Progenitor cell of endocrine pancreas (in vitro differentiated cells): ENCODE measurements at places on chromosomes 6 and 20. TPM values are rescaled to one million over a fixed set of nuclear protein-coding genes. Genes with fewer than 3 reads are reported as not detected.

HSPA1L gene
- total RNA-seq: 2.4 and 2.5 TPM in 2 replicates

CST4 gene
- total RNA-seq: not detected in 2 replicates

ULBP2 gene
- total RNA-seq: not detected in 2 replicates

BEND3 gene
- total RNA-seq: 22.4 and 23.6 TPM in 2 replicates

HEY2 gene
- 1.4 and 2.3 TPM in 2 replicates for total RNA-seq

DNA sequence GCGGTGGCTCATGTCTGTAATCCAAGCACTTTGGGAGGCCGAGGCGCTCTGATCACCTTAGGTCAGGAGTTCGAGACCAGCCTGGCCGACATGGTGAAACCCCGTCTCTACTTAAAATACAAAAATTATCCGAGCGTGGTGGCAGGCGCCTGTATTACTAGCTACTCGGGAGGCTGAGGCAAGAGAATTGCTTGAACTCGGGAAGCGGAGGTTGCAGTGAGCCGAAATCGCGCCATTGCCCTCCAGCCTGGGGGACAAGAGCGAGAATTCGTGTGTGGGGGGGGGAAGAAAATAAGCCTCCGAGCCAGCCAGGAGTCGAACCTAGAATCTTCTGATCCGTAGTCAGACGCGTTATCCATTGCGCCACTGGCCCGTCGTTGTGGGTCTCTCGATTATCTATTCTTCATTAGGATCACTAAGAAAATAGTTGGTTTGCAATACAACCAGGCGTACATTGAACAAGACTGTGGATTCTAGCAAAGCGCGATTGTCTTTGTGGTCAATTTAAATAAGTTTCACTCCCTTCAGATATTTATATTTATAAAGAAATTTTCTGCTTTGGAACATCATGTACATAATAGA, 33.9 kb upstream of the PRSS16 start:
- H3K27ac ChIP-seq: peak overlapping the region; percentile 78
- no peak for DNase-seq
- no peaks in the 10 kb centered on the region for H3K4me1 ChIP-seq
- peaks cover 5% of the 10 kb centered on the region for H3K36me3 ChIP-seq
- peaks cover 36% of the 10 kb centered on the region for H3K27me3 ChIP-seq
- peak overlapping the region; percentile 80 for H3K4me3 ChIP-seq

- no peak for DNase-seq
- H3K27ac ChIP-seq: no peak overlapping the region
- peaks cover 6% of the 10 kb centered on the region for H3K27me3 ChIP-seq
- H3K4me1 ChIP-seq: peaks cover 13% of the 10 kb centered on the region
Measured at GRCh38 chr6:109242029-109242428, 140.2 kb downstream of the CD164 start.

- no peak overlapping the region for H3K4me3 ChIP-seq
- H3K4me1 ChIP-seq: no peaks in the 10 kb centered on the region
- peak; percentile 65 for DNase-seq
- no peaks in the 10 kb centered on the region for H3K36me3 ChIP-seq
- peaks cover 18% of the 10 kb centered on the region for H3K27me3 ChIP-seq
Measured at GRCh38 chr6:39137245-39137644, 22.3 kb upstream of the SAYSD1 start.

DNA sequence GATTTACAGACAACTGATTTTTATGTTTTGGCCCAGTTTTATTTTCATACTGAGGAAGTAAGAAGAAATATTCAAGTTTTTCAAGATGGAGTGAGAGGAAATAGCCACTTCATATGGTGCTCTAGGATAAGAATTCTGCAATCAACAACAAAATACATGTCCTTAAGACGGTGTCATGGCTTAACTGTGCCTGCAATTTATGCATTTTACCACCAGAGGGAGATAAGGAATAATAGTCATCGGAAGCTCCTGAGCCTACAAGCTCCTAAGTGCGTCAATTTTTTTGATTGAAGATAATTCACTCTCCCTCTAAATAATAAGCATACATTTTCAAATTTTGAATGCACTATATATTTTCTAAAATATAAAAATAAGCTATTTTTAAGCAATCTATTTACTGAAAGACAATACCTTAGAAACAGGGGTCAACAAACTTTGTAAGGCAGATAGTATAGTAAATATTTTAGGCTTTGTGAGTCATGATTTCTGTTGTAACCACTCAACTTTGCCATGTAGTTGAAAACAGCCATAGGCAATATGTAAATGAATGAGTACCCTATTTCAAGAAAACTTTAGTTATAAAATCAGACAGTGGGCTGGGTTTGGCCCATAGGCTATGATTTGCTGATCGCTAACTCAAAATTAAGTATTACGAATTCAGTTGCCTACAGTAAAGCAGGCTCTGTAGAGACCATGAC, 230.9 kb upstream of the DTNBP1 start:
- no peak overlapping the region for H3K27ac ChIP-seq
- H3K36me3 ChIP-seq: no peaks in the 10 kb centered on the region
- no peak for DNase-seq
- peaks cover 26% of the 10 kb centered on the region for H3K27me3 ChIP-seq
- no peak overlapping the region for H3K4me3 ChIP-seq

- H3K27ac ChIP-seq: no peak overlapping the region
- H3K4me3 ChIP-seq: no peak overlapping the region
- peaks cover 10% of the 10 kb centered on the region for H3K27me3 ChIP-seq
- peaks cover 7% of the 10 kb centered on the region for H3K4me1 ChIP-seq
- H3K36me3 ChIP-seq: no peaks in the 10 kb centered on the region
Measured at GRCh38 chr20:36147690-36148089, 6.8 kb upstream of the EPB41L1 start.

DNA sequence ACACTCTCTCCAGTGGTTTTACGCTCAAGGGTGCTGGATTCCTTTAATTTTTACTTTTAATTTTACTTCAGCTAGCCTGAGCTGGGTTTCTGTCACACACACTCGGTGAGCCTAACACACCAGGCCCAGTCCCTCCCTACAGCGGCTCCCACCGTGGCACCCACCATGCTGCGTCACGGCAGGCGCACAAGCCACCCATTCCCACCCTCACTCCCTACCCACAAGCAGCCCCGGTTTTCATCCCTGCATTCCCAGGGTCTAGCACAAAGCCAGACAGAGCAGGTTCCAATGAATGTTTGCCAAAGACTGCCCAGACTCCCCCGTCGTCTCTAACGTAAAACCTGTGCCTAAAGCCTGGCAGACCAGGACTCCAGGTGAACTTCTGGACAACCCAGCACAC, 50.3 kb downstream of the MYH7B start:
- peak overlapping the region; percentile 34 for H3K27ac ChIP-seq
- H3K4me1 ChIP-seq: no peaks in the 10 kb centered on the region
- no peaks in the 10 kb centered on the region for H3K27me3 ChIP-seq
- no peak for DNase-seq
- no peak overlapping the region for H3K4me3 ChIP-seq

GRCh38 chr6:136249336-136249735, 775 bp downstream of the MTFR2 start:
- peaks cover 27% of the 10 kb centered on the region for H3K4me1 ChIP-seq
- DNase-seq: no peak
- peak overlapping the region; percentile 88 for H3K27ac ChIP-seq
- no peaks in the 10 kb centered on the region for H3K27me3 ChIP-seq
- no peaks in the 10 kb centered on the region for H3K36me3 ChIP-seq

GRCh38 chr6:15441981-15442380, 196.1 kb downstream of the JARID2 start:
- no peaks in the 10 kb centered on the region for H3K27me3 ChIP-seq
- no peak overlapping the region for H3K27ac ChIP-seq
- DNase-seq: no peak
- H3K4me3 ChIP-seq: no peak overlapping the region

- no peak for DNase-seq
- peaks cover 10% of the 10 kb centered on the region for H3K27me3 ChIP-seq
- H3K4me1 ChIP-seq: no peaks in the 10 kb centered on the region
- H3K4me3 ChIP-seq: no peak overlapping the region
Measured at GRCh38 chr20:38326309-38326708, 20.0 kb upstream of the LBP start.

GRCh38 chr6:47004463-47004862, 37.7 kb downstream of the ADGRF1 start:
- H3K4me1 ChIP-seq: peaks cover 15% of the 10 kb centered on the region
- H3K27ac ChIP-seq: no peak overlapping the region
- no peaks in the 10 kb centered on the region for H3K36me3 ChIP-seq
- DNase-seq: no peak
- no peaks in the 10 kb centered on the region for H3K27me3 ChIP-seq
- H3K4me3 ChIP-seq: no peak overlapping the region

DNA sequence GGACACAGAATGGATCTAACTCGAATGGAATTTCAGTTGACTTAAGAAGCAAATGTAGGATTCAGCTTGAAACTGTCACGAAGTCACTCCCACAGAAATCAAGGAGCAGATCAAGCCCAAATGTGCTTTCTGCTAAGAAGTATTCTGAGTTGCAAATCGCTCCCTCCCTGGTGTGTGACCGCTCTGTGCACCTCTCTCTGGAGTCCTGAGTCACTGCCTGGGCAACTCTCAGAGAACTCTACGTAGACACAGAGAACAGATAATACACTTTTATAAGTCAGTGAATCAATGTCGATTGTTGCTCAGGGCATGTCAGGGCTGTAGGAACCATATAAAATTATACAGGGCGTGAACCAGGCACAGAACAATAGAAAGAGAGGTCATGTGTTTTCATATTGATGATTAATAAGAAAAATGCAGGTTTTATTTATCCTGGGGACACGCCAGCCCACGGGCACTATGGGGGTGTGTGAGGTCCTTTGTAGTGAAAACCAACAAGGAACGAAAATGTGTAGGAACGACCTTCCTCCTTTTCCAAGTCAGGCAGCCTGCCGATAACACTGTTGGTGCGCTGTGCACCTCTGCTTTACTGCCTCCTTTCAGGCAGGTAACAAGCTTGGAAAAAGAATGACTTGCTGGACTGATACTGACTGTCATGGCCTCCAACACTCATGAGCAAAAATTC, 248.1 kb upstream of the FOXQ1 start:
- H3K36me3 ChIP-seq: no peaks in the 10 kb centered on the region
- DNase-seq: no peak
- H3K27me3 ChIP-seq: peaks cover 38% of the 10 kb centered on the region
- peaks cover 20% of the 10 kb centered on the region for H3K4me1 ChIP-seq
- no peak overlapping the region for H3K27ac ChIP-seq
- H3K4me3 ChIP-seq: no peak overlapping the region

- no peak overlapping the region for H3K27ac ChIP-seq
- H3K27me3 ChIP-seq: no peaks in the 10 kb centered on the region
- DNase-seq: no peak
- no peaks in the 10 kb centered on the region for H3K4me1 ChIP-seq
- peaks cover 4% of the 10 kb centered on the region for H3K36me3 ChIP-seq
Measured at GRCh38 chr6:121730616-121731015, 295.2 kb downstream of the GJA1 start.

GRCh38 chr6:52176550-52176949, 9.6 kb upstream of the IL17A start:
- H3K27ac ChIP-seq: no peak overlapping the region
- no peaks in the 10 kb centered on the region for H3K36me3 ChIP-seq
- H3K4me3 ChIP-seq: no peak overlapping the region

GRCh38 chr6:124823240-124824111, 138.8 kb upstream of the RNF217 start:
- peaks cover 51% of the 10 kb centered on the region for H3K27me3 ChIP-seq
- DNase-seq: no peak
- H3K36me3 ChIP-seq: no peaks in the 10 kb centered on the region
- H3K4me3 ChIP-seq: no peak overlapping the region
- H3K27ac ChIP-seq: no peak overlapping the region
- H3K4me1 ChIP-seq: peaks cover 28% of the 10 kb centered on the region

DNA sequence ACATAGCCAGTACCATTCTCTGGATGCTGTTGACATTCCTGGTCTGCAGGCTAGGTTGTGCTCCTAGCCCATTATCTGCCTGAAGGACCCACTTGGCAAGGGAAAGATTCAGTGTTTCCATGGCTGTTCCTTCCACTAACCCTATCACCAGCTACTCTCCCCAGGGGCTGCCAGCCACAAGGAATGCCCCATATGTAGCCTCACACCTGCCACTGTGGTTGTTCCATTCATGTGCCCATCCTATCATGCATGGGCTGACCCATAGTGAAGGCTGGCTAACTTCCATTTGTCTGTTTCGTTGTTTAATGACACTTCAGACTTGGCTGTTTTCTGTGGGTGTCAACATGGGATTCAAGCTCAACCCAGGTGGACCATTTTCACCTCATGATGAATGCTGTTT, 25.6 kb upstream of the HLA-A start:
- no peaks in the 10 kb centered on the region for H3K4me1 ChIP-seq
- H3K27ac ChIP-seq: no peak overlapping the region
- H3K27me3 ChIP-seq: peaks cover 38% of the 10 kb centered on the region
- no peak overlapping the region for H3K4me3 ChIP-seq

- H3K4me1 ChIP-seq: peaks cover 7% of the 10 kb centered on the region
- no peak overlapping the region for H3K27ac ChIP-seq
- H3K27me3 ChIP-seq: peaks cover 39% of the 10 kb centered on the region
- no peak for DNase-seq
Measured at GRCh38 chr6:122781716-122782115, 2.2 kb downstream of the FABP7 start.

- H3K27me3 ChIP-seq: no peaks in the 10 kb centered on the region
- no peak overlapping the region for H3K4me3 ChIP-seq
- no peak for DNase-seq
- peak overlapping the region; percentile 38 for H3K27ac ChIP-seq
Measured at GRCh38 chr20:35876033-35876320, 78.3 kb downstream of the SCAND1 start.

DNA sequence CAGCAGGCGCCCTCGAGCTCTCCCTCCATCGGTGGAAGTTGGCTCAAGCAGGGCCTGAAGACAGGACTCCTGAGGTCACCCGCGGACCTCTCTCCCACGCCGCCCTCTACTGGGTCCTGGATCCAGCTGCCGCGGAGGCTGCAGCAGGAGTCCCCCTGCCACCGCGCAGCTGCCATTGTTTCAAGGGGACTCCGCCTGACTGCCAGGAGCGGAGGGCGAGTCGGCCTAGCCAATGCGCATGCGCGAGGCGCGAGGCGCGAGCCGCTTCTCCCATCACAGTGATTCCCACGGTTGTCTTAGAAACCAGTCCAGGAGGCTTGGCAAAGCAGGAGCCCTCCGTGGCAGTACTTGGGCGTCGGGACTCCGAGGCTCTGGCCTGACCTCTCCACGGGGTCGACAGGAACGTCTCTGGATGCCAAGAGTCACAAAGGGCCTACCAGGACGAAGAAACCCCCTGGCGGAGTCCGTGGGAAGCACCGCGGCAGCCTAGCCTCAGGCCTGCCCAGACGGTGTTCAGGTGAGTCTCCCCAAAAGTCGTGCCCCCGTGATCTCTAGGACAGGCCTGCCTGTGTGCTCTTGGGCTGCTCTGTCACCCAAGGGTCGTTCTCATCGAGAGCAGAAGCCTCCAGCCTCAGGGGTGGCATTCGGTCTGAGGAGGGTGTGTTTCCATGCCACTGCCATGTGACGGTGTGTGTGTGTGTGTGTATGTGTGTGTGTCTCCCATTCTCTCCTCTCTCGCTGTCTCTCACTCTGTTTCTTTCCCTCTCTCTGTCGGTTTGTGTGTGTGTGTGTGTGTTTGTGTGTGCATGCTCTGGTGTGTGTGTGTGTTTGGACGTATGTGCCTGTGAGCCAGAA, 290.6 kb upstream of the ZNF337 start:
- H3K27ac ChIP-seq: no peak overlapping the region
- peak overlapping the region; percentile 60 for H3K4me3 ChIP-seq
- peak; percentile 34 for DNase-seq
- peaks cover 3% of the 10 kb centered on the region for H3K27me3 ChIP-seq
- no peaks in the 10 kb centered on the region for H3K4me1 ChIP-seq
- no peaks in the 10 kb centered on the region for H3K36me3 ChIP-seq
